ENCODE measurements at places on chromosomes 16 and 17.

- DNase-seq: no peak
- peaks cover 75% of the 10 kb centered on the region for H3K36me3 ChIP-seq
- no peaks in the 10 kb centered on the region for H3K27me3 ChIP-seq
- H3K4me1 ChIP-seq: peaks cover 10% of the 10 kb centered on the region
- H3K27ac ChIP-seq: no peak overlapping the region
- H3K4me3 ChIP-seq: no peak overlapping the region
Measured at GRCh38 chr17:44086364-44087311, 16.1 kb downstream of the G6PC3 start.

GRCh38 chr16:88558457-88559442 lies 11.5 kb upstream of the ZC3H18 start:
- peaks cover 3% of the 10 kb centered on the region for H3K36me3 ChIP-seq
- no peak for DNase-seq
- H3K4me1 ChIP-seq: no peaks in the 10 kb centered on the region
- H3K4me3 ChIP-seq: no peak overlapping the region

GRCh38 chr17:68346448-68346847 lies 55.2 kb downstream of the ARSG start:
- H3K36me3 ChIP-seq: peaks cover 26% of the 10 kb centered on the region
- H3K27ac ChIP-seq: peak overlapping the region; percentile 96
- peak; percentile 68 for DNase-seq
- peaks cover 60% of the 10 kb centered on the region for H3K4me1 ChIP-seq

DNA sequence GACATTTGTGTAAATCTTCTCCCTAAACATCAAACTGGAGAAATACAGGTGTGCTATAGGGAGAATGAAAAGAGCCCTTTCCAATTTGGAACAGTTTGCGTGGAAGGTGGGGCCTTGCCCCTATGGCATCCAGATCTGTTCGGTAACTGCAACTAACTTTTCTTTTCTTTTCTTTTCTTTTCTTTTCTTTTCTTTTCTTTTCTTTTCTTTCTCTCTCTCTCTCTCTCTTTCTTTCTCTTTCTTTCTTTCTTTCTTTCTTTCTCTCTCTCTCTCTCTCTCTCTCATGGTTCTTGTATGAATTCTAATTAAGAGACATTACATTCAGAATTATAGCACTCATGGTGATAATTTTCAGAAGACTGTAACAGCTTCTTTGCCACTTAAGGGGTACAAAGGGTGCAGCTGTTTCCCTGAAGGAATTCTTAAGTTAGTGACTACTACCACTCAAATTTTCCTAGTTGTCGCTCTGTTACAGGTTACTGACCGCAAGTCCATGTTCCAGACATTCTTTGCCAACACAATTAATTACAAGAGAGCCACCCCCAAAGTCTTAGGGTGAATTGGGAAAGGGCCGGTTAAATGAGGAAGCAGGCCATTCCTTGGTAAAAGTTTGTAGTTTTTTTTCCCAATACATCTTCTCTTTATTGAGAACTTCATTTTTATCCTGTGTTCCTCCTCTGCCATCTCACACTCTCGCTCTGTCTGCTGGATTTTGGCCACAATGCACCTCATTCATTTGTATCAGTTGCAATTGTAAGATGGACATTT lies 69.8 kb downstream of the KSR1 start:
- H3K4me1 ChIP-seq: peaks cover 24% of the 10 kb centered on the region
- H3K36me3 ChIP-seq: no peaks in the 10 kb centered on the region
- H3K4me3 ChIP-seq: peak overlapping the region; percentile 18
- no peak for DNase-seq

GRCh38 chr17:35127751-35128514 lies 6.5 kb downstream of the FNDC8 start:
- no peaks in the 10 kb centered on the region for H3K4me1 ChIP-seq
- no peak overlapping the region for H3K4me3 ChIP-seq
- H3K36me3 ChIP-seq: peaks cover 3% of the 10 kb centered on the region
- H3K27me3 ChIP-seq: no peaks in the 10 kb centered on the region
- no peak for DNase-seq

- H3K27me3 ChIP-seq: peaks cover 29% of the 10 kb centered on the region
- H3K4me3 ChIP-seq: peak within 1 kb of the TSS; percentile 91
- peak; percentile 80 for DNase-seq
- peaks cover 13% of the 10 kb centered on the region for H3K36me3 ChIP-seq
- H3K4me1 ChIP-seq: peaks cover 30% of the 10 kb centered on the region
Measured at GRCh38 chr16:81778861-81779535, at the start of gene PLCG2. Gene PLCG2 (plus strand): TSS chr16:81779291. CDS start chr16:81785990, 6,699 bp downstream.
